ENCODE measurements at places on chromosomes 3 and 15. TPM values are rescaled to one million over a fixed set of nuclear protein-coding genes. Genes with fewer than 3 reads are reported as not detected.
A peak's percentile ranks its signal among the peaks of the same experiment; 100 is the strongest.

TTLL13 gene
- under 0.01 TPM for total RNA-seq

GOLGA6L24 gene
- not detected for total RNA-seq

UROC1 gene
- total RNA-seq, result not detected

- no peak for DNase-seq
These were observed 1.4 kb downstream of the TNIK start for GRCh38 chr3:171458864-171459136.

DNA sequence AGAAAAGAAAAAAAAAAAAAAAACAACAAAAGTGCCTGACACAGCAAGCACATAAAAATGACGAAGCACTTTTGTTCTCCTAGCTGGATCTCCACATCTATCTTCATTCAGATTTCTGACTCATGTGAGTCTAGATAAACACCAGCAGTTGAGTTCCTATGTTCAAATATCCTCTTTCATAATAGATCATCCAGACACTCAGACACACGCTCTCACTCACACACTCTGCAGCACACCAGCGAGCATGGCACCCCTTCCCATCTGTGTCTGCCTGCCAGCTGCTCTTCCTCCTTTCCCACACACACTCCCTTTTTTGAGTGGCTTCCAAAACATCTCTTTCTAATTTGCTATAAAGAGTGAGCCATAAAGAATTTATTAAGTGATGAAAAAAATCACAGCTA lies 19.8 kb upstream of the CELF6 start:
- DNase-seq, result peak; percentile 36

- DNase-seq, result no peak
These were observed 7.8 kb upstream of the GPR171 start for GRCh38 chr3:151210676-151211381.

- no peak for DNase-seq
These were observed 123.8 kb downstream of the SV2B start for GRCh38 chr15:91223863-91224262.

- DNase-seq, result no peak
These were observed 55.0 kb downstream of the RHCG start for GRCh38 chr15:89441295-89441812.

DNA sequence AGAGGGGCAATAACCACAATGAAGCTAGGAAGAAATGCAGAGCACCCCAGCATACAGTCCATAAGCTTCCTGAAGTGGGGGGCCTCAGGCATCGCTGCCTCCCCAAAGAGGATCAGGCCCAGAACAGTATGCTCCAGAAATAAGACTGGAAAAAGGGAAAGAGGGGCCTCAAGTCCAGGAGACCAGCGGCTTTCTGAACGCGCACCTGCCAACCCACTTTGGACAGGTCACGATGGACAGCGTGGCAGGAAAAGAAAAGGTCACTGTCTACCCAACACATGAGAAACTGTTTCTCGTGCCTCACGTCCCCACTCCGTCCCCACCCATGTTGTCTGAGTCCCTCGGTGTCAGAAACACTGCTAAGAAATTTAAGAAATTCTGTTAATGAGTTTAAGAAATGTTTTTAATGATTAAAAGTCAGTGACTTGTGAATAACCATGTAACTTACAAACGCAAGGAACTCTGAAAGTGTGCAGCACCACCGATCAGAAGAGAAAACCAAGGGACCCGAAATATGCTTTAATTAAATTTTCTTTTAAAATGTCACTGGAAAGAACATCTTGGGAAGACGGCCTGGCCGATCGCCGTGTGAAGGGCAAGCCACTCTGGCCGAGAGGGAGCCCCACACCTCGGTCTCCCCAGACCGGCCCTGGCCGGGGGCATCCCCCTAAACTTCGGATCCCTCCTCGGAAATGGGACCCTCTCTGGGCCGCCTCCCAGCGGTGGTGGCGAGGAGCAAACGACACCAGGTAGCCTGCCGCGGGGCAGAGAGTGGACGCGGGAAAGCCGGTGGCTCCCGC lies 1.7 kb upstream of the PPARG start:
- no peak for DNase-seq

DNA sequence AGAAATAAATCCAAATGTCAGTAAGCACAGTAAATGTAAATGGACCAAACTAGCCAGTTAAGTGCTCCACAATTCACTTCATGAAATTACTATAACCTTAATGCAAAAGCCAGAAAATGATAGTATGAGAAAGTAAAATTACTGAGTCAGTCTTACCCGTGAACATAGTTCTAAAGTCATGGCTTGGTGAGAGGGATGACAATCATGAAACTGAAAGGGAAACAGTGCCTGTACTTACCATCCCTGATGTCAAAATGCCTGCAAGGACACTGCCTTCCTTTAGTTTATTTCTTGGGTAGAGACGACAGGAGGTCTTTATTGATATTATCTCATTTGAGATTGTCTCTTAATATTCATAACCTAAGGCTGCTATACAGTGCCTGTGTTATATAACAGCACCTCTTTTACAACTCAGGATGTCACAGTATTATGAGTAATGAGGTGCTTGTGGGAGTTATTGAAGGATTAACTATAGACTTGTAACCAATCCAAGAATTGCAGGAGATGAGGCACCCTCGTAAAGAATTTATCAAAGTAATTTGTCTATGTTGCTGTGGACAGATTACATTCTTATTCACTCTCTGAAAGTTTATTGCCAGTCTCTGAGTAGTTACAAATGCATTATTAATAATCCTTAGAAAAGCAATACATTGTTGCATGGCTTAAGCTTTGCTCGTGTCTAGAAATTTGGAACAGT lies 142.9 kb upstream of the BFSP2 start:
- DNase-seq, result no peak
